Tongue (tissue), 3 donors: ENCODE measurements at places on chromosomes 6 and 20. TPM values are rescaled to one million over a fixed set of nuclear protein-coding genes. Genes with fewer than 3 reads are reported as not detected.

The OTOR gene
- total RNA-seq, result 0.21 TPM

The SLC22A3 gene
- total RNA-seq, result 41.6 TPM

The NNAT gene
- 24.1 TPM for total RNA-seq

The EEF1A1 gene
- total RNA-seq, result 17,231 TPM

The PLEKHG1 gene
- total RNA-seq, result 43.9 TPM

The GPX6 gene
- total RNA-seq, result not detected

The SLC22A23 gene
- total RNA-seq, result 13.7 TPM

The KCNK16 gene
- total RNA-seq, result not detected

The PNLDC1 gene
- 0.82 TPM for total RNA-seq

The HMGN3 gene
- total RNA-seq, result 89.5 TPM

The SCAND1 gene
- total RNA-seq, result 24.5 TPM

The SLC52A3 gene
- total RNA-seq, result 0.82 TPM

The FKBP5 gene
- total RNA-seq, result 18.5 TPM

The DEFB110 gene
- not detected for total RNA-seq

The CCR6 gene
- total RNA-seq, result not detected

The CRISP1 gene
- total RNA-seq, result not detected

The CALHM4 gene
- not detected for total RNA-seq

The TREML2 gene
- total RNA-seq, result 0.10 TPM

The TRPC4AP gene
- 64.0 TPM for total RNA-seq

The PPP1R3G gene
- total RNA-seq, result 4.4 TPM

The ABT1 gene
- total RNA-seq, result 15.7 TPM

The SLC17A1 gene
- total RNA-seq, result not detected

The CAP2 gene
- total RNA-seq, result 69.1 TPM

The SLC22A16 gene
- 1.3 TPM for total RNA-seq

The BFSP1 gene
- total RNA-seq, result 1.6 TPM

The PTCHD4 gene
- 1.4 TPM for total RNA-seq
